ENCODE measurements at places on chromosomes 6 and 20.
A peak's percentile ranks its signal among the peaks of the same experiment; 100 is the strongest.

GRCh38 chr20:62721511-62722370 is 13.1 kb downstream of the NTSR1 start:
- DNase-seq, result no peak

GRCh38 chr20:41140226-41141133 is 3.1 kb downstream of the PLCG1 start:
- no peak for DNase-seq

GRCh38 chr6:118677193-118677592 is 25.8 kb upstream of the CEP85L start:
- DNase-seq, result no peak

DNA sequence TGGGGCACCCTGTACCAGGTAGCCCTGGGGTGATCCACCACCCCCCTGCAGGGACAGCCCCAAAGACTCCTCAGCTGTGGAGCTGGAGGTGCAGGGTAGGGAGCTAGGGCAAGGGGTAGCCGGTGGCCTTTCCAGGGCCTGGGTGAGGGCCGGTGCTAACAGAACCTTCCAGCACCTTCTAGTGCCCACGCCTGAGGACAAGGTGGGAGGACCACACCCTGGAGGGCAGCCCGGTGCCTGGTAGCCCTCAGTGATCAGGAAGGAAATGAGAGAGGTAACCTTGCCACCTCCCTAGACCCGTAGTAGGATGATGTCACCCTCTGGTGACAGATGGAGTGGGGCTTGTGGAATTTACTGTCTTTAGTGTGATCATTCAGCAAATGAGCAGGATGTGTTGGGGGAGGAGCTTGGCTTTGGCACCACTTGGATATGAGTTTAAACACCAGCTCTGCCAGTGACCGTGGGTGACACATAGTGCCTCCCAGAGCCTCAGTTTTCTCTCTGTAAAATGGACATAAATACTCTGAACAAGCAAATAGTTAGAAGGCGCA is 187.7 kb downstream of the NFATC2 start:
- no peak for DNase-seq

DNA sequence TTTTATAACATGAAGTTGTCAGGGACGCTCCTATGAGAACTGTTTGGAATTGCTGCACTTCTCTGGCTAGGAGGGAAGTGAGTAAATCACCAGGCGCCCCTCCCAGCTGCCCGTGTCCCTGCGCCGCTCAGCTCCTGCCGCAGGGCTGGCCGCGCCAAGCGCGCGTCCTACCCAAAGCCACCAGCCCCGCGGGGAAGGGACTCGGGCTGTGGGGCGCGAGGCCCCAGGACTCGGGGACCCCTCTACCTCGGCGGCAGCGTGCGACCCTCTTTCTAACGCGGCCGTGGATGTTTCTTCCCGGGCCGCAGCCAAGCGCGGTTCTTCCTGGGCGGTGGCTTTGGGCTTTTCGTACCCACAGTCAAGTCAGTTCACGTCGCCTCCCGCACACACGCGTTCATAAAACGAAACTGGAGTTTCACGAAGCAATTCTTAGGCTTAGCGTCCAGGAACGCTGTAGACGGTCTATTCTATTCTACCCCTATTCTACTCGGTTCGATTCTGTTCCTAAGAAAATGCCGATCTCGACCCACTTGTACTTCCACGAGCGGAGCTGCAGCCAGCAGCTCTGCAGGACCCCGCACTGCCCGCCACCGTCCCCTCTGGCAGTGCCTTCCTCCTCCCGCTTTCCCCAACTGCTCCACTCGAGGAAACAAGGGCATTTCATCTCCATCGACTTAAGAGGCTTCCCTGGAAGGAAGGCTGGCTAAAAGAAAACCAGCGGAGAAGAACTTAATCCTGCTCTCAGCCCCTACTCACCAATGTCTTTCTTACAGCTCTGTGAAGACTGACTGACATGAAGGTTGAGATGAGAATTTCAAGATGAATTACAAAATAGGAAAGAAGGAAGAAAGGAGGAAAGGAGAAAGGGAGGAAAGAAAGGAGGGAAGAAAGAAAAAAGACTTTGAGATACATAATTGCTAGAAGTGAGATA is 15.4 kb downstream of the FOXC1 start:
- no peak for DNase-seq

GRCh38 chr6:38271081-38271480 is 368.6 kb downstream of the BTBD9 start:
- DNase-seq, result no peak

DNA sequence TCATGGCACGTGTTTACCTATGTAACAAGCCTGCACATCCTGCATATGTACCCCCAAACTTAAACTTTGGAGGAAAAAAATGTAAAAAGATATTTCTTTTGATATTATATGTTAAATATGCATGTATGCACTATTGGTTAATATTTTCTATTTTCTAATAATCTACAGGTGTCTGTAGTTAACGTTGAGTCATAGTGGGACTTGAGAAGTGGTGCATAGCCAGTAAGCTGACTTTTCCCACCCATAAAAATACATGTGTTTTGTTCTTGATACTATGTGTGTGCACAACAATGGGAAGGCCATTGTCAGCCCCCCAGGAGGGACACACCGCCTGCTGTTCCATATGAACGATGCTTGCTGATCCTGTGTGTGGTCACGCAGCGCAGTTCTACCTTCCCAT is 49.1 kb downstream of the FAM120B start:
- DNase-seq, result no peak

DNA sequence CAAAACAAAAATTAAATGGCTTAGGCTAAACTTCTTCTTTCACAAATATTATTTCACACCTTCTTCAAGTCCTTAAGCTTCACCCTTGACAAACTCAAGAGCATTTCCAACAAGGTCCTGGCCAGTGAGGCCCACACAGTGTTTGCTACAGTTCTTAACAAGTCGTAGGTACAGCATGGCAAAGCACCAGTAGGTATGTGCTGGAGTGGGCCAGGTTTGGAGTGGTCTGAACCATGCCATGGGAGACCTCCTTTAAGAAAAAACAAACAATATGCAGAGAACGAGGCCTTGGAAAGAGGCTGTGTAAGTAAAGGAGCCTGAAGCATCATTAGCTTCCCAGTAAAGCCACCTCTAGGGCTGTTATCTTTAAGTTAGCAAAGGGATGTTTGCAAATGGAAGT is 154.3 kb upstream of the SNX9 start:
- no peak for DNase-seq

- no peak for DNase-seq
Observed at GRCh38 chr6:13422681-13423221, 64.6 kb downstream of the GFOD1 start.

DNA sequence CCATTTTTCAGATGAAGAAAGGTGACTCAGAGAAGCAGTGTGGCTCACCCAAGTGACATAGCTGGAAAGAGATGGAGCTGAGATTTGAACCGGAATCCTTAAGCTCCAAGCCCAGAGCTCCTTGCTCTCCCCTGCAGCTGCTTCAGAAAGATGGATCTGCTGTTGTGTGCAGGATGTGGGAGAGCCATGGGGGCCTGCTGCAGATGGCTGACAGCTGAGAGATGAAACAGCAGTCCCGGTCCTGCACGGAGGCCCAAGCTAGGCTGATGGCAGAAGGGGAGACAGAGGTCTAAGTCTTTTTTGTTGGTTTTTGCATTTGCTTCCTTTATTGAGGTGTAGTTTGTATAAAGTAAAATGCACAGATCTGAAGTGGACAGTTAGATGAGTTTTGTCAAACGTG is 69.8 kb upstream of the FOXP4 start:
- no peak for DNase-seq

DNA sequence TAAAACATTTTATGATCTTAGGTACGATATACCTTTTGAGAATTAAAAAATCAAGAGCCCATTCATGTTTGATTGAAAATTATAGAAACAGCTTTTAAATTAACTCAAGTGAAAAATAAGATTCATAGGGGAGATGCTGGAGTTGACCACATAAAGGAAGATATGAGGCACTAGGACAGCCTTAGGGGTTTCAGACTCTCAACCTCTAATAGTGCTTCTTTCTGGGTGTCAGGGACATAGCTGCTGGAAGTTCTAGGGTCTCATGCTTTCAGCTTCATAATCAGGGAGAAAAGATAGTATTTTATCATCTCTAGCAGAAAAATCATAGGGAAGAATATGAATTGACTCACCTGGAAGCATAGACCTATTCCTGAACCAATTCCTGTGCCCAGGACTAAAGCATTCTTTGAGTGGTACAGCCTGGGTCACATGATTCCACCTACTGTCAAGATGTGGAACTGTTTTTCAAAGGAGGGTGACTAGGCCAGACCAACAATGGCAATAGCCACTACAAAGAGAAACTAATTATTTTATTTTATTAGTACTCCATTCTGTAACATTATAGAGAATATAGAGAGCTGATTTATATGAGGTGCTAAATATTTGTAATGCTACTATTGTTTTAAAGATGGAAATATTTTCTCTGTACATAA is 27.8 kb upstream of the CENPW start:
- peak; percentile 27 for DNase-seq

GRCh38 chr6:21972516-21972915 is 324.3 kb downstream of the PRL start:
- no peak for DNase-seq

DNA sequence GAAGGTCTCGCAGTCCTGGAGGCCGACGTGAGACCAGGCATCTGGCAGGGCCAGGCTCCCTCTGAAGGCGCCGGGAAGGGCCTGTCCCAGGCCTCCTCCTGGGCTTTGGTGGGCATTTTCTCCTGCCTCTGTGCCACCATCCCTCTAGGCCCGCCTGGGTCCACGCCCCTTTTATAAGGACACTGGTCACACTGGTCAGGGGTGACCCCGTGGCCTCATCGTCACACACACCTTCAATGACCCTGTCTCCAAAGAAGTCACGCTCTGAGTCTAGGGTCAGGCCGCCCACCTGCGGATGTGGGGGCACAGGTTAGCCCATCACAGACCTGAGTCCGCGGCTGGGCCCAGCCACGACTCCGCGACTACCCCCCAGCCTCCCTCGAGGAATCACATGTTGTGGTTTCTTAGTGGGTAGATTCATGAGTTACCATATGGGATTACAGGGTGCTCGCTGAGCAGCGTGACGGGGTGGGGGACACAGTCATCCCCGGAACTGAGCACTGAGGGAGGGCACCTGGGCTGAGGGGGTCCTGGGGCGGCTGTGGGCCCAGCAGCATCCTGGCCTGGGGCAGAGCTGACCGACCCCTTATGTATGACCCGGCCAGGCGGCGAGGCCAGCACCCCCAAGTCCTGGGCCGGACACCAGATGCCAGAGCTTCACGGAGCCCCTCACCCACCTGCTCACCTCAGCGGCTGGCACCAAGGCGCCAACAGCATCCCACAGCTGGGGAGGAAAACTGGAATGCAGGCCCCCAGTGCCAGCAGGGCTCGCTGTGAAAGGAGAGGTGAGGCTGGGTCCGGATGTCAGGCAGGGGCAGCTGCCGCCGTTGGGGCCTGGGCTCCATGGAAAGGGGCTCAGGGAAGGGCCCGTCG is 115.9 kb downstream of the DLL1 start:
- no peak for DNase-seq

- no peak for DNase-seq
Observed at GRCh38 chr20:13101706-13102105, 92.9 kb downstream of the SPTLC3 start.

DNA sequence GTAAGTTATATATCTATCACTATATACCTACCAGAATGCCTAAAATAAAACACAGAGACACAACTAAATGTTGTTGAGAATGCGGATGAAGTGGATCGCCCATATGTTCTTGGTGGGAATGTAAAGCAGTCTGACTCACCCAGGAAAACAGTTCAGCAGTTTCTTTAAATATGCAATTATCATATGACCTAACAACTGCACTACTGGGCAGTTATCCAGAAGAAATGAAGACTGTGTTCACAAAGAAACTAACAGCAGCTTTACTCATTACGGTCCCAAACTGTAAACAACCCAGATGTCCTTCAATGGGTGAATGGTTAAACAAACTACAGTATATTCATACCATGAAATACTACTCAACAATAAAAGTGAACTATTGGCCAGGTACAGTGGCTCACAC is 14.3 kb upstream of the ZC3H12D start:
- DNase-seq, result no peak

DNA sequence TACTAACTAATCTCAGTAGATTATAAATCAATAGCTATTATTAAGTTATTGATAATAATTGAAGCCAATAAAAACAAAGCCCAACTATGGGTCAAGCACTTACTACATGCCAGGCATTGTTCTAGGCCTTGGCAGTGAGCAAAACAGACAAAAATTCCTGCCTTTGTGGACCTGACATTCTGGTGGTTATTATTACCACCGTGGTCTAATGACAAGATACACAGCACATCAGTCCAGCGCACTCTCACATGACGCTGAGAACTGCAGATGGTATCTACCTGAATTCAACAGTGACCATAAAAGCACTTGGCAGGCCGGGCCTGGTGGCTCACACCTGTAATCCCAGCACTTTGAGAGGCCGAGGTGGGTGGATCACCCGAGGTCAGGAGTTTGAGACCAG is 121.4 kb downstream of the ZMYND8 start:
- DNase-seq, result no peak

- DNase-seq, result no peak
Observed at GRCh38 chr20:13312300-13312699, 91.2 kb downstream of the ISM1 start.

DNA sequence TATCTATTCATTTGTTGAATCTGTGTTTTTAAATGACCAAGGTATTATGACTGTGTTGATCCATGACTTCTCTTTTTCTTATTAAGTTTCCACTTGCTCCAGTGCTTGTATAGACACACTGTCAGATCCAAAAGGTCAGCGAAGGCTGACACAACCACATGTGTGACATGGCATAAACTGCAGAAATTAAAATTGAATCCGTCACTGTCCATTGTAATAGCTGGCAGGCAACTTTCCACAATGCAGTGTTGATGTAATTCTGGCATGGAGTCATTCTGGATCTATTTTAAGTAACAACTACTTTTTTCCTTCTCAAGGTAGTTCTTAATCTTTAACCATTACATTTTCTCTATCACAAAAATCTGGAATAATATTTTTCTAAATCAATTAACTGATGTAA is 145.3 kb downstream of the AIG1 start:
- DNase-seq, result no peak

GRCh38 chr6:101348816-101349215 is 44.7 kb upstream of the GRIK2 start:
- DNase-seq, result no peak

DNA sequence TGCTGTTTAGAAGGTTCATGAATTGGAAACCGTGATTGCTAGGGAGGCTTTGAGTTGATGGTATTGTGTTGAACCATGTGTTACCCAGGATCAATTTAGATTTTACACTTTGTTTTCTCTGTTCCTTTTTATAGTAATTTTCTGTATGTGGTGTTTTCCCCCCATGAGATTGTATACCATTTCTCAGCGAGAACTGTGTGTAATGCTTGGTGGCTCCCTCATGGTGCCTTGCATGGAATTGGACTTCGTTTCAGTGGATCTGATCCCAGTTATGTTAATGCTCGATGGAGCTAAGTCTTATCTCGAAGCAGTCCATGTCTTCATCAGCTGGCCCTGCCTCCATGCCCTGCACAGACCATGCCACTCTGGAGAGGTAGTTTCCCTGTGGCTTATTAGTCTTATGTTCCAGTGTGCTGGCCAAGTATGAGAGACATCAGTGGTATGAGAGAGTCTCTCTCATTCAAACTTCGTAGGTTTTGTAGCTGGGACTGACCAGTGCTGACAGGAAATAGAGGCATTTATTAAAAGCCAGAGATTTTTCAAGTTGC is 18.7 kb downstream of the PTPN1 start:
- DNase-seq, result peak; percentile 73
